ENCODE measurements at places on chromosomes 4 and X.

DNA sequence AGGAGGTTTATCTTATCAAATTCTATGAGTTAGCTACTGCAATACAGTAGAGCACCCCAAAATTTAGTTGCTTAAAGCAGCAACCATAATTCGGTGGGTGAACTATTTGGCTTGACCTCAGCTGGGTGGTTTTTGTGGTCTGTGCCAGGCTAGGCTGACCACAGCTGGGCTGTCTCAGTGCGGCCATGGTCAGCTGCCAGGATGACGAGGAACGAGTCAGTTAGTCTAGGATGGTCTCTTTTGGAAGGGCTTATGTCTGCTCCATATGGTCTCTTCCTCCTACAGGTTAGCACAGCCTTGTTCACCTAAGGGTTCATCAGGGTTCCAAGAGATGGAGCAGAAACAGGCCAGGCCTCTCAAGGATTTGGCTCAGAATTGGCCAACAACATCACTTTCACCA lies 210.4 kb downstream of the PALLD start:
- no peak for DNase-seq

GRCh38 chr4:114025176-114025777 lies 45.8 kb upstream of the ARSJ start:
- DNase-seq: no peak

GRCh38 chrX:7090641-7091040 lies 56.9 kb upstream of the STS start:
- DNase-seq: no peak

DNA sequence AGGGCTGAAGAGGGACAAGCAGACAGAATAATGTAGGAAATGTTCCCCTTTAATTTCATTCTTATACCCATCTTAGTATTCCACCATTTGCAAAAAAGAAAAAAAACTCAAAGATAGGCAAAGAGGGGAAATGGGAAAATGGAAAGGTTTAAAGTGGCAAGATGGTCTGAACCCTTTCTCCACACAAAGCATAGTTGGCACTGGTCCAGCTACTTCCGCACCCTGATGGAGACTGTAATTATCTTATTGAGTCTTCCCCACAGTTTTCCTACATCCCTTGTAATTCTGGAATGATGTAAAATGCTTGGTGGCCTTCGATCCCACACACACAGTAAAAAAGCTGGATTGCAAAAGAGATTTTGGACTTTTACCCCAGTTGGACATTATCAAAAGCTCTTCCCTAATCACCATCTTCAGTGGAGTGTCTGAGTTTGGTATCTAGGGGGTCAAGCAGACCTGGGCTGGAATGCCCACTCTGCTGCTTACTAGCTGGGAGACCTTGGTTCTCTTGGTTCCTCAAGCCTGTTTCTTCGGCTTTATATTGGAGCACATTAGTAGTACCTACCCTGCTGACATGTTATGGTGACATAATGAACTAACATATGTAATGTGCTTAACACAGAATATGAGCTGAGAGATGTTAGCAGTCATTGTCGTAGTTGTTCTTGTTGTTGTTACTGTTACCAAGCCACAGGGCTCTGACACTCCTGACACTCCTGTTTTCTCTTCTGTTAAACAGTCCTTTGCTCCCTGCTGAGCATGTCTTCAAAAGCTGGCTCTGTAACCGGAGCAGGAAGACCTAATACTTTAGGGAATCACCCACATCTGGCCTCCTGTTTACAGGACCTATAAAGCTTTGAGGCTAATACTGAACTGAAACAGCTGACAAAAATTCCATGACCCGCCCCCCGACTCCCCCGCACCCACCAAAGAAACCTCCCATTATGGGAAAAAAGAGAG lies 4.7 kb downstream of the SRPX2 start:
- DNase-seq: no peak

- no peak for DNase-seq
Measured at GRCh38 chr4:891747-892146, 40.4 kb downstream of the GAK start.

- DNase-seq: peak; percentile 25
Measured at GRCh38 chr4:104491481-104492182, 3.1 kb downstream of the CXXC4 start.

GRCh38 chr4:77146186-77147078 lies 10.6 kb upstream of the CCNG2 start:
- DNase-seq: no peak

DNA sequence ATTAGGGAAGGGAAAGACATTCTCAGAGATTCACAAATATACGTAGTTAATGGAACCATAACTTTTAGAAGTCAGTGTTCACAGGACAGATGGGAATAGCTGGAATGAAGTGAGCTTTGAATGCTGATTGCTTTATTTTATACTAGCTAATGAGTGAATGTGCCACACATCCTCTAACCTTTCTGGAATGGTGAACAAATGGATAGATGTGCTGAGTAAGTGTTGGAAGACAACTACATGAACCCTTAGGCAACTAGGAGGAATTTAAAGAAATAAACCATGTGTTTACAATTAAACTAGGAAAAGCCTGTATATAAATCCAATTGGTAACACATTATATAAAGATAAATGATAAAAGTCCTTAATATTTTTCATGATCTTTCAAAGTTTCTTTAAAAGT lies 91.6 kb upstream of the LIMCH1 start:
- no peak for DNase-seq

DNA sequence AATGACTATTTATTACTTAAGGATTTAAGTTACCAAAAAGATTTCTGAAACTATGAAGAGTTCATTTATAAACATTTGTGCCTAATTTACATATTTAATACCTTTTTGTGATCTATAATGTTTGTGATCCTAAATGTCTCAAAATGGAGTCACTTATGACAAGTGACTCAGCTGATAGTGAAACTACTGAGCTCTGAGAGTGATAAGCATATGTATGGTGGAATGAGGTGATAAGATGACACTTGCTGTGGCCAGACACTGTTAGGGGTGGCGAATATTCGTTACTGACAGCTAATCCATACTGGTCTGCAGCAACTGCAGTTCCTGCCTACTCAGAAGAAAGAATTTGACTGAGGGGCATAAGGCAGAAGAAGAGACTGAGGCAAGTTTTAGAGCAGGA lies 5.5 kb upstream of the NXF3 start:
- no peak for DNase-seq

- no peak for DNase-seq
Measured at GRCh38 chr4:35538807-35539206, 705.5 kb downstream of the ARAP2 start.

GRCh38 chrX:53155512-53156206 lies 61.7 kb downstream of the KANTR start:
- no peak for DNase-seq

DNA sequence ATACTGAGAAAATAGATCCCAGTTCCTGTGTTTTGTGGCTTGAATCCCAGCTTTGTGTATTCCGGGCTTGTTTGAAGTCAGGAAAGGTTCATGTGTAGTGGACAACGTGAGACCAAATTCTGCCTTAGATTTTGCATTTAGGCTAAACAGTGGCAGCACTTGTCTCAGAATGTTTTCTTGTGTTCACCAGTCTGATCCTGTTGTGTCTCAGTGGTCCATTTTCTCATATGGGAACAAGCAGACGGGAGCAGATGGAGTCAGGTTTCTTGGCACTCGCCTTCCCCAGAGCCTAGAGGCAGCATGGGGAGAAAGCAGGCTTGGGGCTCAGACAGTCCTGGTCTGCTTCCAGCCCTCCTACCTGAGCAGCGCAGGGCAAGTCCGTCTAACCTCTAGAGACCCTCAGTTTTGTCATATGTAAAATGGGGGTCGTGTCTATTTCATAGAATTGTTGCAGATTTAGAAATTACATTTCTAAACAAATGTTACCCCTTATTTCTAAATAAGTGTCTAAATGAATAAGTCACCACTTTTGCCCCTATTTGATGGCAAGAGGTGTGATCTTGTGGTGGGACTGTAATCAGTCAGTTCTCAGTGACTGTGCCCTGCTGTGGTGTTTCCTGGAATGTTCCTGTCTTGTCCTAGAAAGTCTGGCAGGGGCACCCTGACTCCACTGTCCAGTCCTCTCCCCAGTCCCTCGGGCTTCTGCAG lies 28.3 kb upstream of the MSANTD1 start:
- peak; percentile 10 for DNase-seq

DNA sequence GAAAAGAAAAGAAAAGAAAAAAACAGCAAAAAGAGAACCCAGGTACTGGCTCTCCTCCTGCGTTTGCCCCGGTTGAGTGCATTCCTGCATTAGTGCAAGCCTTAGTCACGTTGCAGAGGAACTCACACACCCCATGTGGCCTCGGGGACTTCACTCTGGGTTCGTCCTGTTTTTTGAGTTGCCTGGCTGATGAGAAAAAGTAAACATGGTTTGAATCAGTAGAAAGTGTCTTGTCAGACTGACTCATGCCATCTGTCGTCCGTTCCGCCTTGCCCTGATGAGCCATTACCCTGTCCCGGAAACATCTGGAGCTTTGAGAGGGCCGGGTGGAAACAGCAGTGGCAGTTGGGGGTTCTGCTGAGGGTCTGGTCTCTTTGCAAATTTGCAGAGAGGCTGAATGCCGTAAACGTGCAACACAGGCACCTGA lies 16.3 kb downstream of the CD99 start:
- DNase-seq: peak; percentile 84

DNA sequence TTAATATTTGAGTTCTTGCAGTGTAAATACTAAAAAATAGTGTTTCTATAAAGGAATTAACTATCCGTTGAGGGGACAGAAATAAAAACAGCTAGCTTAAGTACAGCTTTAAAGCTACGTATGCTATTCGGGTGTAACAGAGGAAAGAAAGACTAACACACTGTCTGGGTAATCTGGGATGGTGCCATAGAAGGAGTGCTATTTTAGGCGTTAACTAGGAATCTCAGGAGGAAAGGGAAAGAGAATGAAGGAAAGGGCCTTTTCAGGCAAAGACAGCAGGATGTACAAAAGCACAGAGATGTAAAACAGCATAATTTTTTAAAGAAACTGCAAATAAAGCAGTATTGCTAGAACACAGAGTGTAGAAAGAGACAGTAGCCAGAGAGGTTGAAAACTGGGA lies 161.8 kb downstream of the RAP1GDS1 start:
- no peak for DNase-seq

DNA sequence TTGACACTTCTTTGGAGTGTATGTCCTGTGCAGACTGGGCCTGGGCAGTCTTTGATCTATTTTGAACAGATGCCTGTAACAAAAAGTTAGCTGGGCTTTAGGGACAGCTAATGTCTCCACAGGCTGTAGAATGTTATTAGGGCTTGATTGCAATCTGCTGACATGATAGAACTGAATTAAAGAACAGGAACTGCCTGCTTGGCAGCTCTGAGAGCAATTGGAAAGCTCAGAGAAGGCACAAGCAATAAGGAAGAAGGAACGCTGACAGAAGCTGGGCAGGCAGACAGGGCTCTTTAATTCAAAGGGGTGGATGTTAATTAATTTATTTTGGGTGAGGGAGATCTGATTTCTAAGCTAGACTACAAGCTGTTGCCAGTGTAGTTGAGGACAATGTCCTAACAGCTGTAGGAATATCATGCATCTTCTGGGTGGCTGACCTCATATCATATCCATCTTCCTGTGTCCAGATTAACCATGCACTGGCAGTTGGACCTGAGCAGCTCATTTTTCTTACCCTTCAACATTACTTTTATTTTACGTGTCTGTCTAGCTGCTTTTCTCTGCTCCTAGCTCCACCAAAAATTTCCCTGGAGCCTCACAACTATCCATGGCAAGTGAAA lies 20.7 kb upstream of the GRXCR1 start:
- no peak for DNase-seq

DNA sequence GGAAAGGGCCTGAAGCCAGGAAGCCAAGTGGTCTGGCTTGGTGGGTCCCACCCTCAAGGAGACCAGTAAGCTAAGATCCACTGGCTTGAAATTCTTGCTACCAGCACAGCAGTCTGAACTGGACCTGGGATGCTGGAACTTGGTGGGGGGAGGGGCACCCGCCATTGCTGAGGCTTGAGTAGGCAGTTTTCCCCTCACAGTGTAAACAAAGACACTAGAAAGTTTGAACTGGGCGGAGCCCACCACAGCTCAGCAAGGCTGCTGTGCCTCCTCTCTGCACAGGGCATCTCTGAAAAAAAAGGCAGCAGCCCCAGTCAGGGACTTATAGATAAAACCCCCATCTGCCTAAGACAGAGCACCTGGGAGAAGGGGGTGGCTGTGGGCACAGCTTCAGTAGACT lies 63.1 kb downstream of the AFM start:
- DNase-seq: no peak

DNA sequence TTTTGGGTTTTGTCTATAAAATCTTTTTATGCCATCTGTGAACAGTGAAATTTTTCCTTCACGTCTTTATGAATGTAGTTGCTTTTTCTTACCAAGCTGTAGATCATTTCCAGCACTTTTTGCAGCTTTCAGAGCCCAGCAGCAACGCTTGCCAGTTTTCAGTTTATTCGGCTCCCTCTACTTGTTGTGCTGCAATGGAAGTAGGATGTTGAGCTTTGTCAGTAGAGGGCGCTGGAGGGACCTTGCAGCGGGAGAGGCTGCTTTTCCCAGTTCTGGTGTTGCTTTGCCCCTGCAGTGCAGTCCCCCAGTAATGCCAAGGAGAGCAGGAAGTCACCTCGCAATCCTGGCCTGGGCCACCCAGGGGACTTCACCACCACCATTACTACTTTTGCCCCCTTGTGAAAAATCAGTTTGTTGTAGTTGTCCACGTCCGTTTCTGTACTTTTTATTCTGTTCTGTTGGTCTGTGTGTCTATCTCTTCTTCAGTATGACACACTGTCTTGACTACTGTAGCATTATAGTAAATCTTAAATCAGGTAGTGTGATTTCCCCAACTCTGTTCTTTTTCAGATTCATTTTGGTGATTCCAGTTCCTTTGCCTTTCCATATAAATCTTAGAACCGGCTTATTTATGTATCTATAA lies 21.8 kb downstream of the CMC4 start:
- peak; percentile 36 for DNase-seq

GRCh38 chr4:52545099-52546069 lies 113.7 kb downstream of the USP46 start:
- DNase-seq: peak; percentile 36

DNA sequence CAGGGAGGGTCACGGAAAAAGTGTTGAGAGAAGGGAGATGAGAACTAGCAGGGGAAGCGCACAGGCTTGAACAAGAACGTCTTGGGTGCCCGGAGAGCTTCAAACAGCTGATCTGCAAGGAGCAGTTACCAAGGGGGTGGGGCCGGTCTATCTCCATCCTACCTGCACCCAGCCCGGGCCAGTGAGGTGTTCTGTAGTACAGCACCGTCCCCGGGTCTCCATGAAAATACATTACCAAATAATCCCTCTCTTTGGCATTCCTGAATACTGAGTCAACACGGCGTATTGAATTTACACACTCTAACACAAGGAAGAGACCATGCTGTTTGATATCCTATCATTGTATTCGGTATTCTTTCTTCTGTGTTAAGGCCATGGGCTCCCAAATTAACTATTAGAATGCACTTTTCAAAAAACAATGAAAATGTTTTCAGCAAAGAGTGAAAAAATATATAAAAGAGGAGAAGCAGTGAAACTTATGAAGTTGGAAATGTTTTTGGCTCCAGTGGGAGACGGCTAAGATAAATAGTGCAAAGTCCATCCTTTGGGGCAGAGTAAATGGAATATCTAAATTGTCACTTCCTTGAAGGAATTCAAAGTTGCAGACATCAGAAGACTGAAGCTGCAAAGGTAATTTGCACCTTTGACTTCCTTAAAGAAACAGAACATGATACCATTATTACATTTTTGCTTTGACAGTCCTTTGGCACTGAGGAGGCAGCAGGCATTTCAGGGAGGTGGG lies 90.3 kb downstream of the DHRSX start:
- DNase-seq: no peak

Data from CD4-positive, alpha-beta T cell treated with Interleukin-15 for 1 hour (primary cell).